ENCODE measurements at places on chromosomes 12 and 14.

- no peak for DNase-seq
These were observed 1.3 kb downstream of the ATP2A2 start for GRCh38 chr12:110282300-110282860.

GRCh38 chr14:85075694-85076476 is 454.1 kb upstream of the FLRT2 start:
- DNase-seq = no peak

GRCh38 chr12:64383675-64384074 is 6.9 kb downstream of the C12orf56 start:
- no peak for DNase-seq

- no peak for DNase-seq
These were observed 2.6 kb downstream of the ETFRF1 start for GRCh38 chr12:25197608-25198007.

- DNase-seq = no peak
These were observed 145.0 kb downstream of the CAND1 start for GRCh38 chr12:67414011-67414715.

DNA sequence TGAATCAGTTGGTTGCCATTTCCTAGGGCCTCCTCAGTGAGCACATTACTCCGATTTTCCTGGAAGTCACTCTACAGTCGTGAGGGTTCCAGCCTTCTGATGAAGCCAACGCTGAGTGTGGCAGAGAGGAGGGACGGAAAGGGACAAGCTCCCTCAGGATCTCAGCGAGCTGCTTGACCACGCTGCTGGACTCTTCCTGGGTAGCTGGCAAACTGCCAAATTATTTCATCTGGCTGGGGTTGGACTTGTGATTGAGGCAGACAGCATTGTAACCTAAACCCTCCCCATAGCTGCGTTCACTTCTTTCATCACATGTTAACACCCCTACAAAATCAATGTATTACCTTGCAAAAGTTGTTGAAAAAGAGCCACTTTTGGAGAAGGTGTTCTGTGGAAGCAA is 69.6 kb upstream of the CHST11 start:
- no peak for DNase-seq

DNA sequence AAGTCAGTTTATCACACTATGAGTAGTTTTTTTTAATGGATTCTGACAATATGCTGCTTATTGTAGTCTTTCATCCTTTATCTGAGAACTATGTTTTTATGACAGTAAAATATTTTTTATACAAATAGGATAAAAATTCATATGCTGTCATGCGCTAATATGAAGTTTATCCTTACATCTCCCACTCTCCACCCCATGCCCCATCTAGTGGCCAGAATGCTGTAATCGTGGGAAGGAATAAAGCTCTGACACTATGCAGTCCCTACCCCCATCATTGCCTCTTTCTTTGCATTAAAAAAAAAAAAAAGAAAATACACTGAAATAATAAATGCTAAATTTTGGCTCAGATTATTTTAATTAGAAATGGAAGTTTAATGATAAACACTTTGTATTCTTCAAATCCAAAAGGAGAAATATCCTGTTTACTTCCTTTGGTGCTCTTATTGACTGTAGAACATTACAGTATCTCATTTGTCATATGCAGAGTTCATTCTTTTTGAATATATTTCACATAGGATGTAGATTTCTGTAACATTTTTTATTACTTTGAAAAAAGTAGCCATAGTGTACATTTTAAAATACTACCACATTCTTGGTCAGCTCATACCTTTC is 145.9 kb upstream of the SLCO1C1 start:
- no peak for DNase-seq

DNA sequence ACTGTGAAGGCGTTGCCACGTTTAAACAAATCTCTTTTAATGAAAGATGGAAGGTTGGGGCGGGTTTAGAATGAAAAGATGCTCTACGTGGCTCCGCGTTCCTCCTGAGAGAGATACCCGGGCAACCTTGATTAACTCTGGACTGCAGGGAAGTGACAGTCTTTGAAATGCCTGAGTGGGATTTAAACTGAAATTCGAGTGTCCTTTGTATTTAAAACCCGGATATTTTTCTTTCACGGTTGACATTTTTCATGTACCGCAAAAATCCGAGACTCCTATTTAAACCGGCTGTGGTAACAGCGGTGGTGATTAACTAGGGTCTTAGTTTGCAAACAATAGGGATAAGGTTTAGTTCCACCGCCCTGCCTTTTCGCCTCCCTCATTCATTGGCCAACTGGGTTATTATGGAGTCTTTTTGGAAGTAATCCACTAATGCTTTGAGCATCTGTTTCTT is 707 bp downstream of the G2E3 start:
- no peak for DNase-seq

GRCh38 chr12:14618983-14619382 is 51.3 kb upstream of the PLBD1 start:
- no peak for DNase-seq

DNA sequence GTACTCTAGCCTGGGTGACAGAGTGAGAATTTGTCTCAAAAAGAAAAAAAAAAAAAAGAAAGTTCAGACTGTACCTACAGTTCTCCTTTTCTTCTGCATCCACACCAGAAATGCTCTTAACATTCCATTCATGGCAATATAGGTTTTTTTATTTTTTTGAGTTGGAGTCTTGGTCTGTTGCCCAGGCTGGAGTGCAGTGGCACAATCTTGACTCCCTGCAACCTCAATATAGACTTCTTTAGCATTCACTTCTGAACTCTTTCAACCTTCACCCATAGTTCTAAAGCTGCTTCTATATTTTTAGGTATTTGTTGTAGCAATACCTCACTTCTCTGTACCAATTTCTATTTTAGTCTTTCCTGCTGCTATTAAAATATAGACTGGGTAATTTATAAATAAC is 1095.7 kb downstream of the FLRT2 start:
- no peak for DNase-seq

DNA sequence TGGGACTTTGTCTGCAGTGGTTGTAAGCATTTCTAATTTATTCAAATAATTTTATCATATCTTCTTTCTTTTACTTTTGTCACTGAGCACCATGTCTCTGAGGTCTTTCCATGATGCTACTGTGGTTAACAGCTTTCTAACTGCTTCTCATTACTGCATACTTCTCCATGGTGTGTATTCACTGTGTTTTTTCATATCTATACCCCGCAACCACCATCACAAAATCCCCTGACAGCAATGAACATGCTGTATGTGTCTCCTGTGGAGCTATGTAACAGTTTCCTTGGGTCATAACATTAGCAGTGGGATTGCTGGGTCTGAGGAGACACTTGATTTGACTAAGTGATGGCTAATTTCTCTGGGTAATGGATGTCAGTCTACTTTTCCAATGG is 29.2 kb upstream of the CHST11 start:
- no peak for DNase-seq

DNA sequence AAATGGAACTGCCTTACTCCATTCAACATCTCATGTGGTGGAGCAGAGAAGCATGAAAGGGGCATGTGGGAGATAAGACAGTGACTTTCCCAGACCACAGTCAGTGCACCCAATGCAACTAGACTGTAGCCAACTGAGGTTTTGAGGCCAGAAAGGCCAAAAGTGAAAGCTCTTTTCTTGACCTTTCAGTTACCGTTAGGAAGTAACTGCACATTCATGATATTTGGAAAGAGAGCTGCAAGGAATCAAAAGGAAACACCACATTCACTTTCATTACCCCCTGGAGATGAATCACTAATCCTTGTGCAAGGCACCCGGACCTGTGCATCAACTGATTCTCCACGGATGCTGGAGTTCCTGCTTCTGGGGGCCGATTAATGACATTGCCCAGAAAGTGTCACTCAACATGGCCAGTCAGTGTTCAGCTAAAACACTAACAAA is 72.9 kb upstream of the ELK3 start:
- DNase-seq = no peak

GRCh38 chr14:68229423-68230100 is 410.0 kb downstream of the RAD51B start:
- DNase-seq = no peak

- DNase-seq = no peak
These were observed 233.7 kb downstream of the NTF3 start for GRCh38 chr12:5665615-5666014.

- no peak for DNase-seq
These were observed 82.6 kb downstream of the BBS10 start for GRCh38 chr12:76265424-76266180.

DNA sequence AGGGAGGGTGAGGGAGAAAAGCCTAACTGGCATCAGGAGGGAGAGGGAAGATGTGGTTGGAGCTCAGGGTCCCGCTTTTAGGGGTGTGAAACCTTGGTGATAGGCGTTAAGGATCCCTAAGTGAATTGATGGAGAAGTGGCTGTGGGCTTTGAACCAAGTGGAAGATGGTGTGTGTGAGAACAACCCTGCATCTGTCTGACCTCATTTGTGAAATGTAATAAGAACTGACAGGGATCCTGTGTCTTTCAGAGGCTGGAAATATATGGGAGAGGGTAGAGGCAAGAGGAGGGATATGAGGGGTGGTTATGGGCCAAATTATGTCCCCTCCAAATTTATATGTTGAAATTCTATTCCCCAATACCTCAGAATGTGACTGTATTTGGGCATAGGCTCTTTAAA is 63.8 kb upstream of the NRXN3 start:
- DNase-seq = no peak

DNA sequence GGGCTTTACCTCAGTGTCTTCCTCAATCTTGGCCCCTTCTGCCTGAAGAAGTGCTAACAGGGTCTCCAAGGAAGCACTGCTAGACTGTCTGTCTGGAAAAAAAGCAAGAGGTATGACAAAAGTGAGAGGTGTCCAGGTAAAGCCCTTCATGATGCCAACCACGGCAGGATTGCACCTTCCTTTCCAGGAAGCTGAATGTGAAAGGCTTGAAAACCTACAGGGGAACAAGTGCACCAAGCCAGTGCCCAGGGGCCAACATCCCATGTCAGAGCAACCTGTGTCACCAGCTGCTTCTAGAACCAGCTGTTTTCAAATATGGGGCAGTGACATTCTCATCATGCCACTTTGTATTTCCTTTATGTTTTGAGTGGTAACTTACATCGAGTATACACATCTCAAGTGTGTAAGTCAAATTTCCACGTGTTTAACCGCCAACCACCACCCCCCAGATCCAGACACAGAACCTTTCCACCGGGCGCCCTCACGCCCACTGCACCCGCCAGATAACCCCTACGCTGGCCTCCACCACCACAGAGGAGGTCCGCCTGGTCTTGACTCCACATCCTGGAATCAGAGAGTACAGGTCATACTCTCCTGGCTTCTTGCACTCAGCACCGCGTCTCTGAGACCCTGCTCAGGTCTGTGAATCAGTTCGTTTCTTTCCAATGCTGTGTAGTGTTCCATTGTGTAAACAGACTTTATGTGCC is 27.3 kb downstream of the VPS37B start:
- DNase-seq = no peak

Data from activated CD4-positive, CD25-positive, alpha-beta regulatory T cell treated with anti-CD3 and anti-CD28 coated beads, Interleukin-2, amount 50 U/mL, for 16 hours (primary cell).